Esophagus squamous epithelium (tissue), 5 donors: ENCODE measurements at places on chromosomes 13 and 19.

- peak overlapping the region; percentile 97 for H3K27ac ChIP-seq
- peaks cover 25% of the 10 kb centered on the region for H3K4me1 ChIP-seq
- H3K4me3 ChIP-seq = peak overlapping the region; percentile 76
- H3K36me3 ChIP-seq = no peaks in the 10 kb centered on the region
- DNase-seq = no peak
These were observed 2.1 kb downstream of the SIX5 start for GRCh38 chr19:45766869-45767346.

DNA sequence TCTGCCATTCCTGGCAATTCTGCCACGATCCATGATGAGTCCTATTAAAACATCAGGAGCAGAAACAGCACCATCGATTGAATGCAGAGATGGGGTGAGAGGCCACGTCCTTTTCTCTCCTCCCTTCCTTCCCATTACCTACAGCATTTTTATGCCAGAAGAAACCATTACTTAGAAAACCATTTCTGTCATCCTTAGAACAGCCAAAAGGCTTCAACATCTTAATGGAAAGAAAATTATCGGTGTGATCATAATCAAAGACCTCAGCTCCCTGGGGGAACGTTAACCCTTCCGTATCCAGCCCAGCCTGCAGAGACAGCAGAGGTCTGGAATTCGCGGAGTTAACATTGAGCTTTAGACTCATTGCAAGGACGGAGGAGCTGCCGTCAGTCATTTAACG, 56.0 kb upstream of the SIAH3 start:
- no peak overlapping the region for H3K27ac ChIP-seq
- DNase-seq = no peak
- no peaks in the 10 kb centered on the region for H3K36me3 ChIP-seq
- no peak overlapping the region for H3K4me3 ChIP-seq
- no peaks in the 10 kb centered on the region for H3K4me1 ChIP-seq

DNA sequence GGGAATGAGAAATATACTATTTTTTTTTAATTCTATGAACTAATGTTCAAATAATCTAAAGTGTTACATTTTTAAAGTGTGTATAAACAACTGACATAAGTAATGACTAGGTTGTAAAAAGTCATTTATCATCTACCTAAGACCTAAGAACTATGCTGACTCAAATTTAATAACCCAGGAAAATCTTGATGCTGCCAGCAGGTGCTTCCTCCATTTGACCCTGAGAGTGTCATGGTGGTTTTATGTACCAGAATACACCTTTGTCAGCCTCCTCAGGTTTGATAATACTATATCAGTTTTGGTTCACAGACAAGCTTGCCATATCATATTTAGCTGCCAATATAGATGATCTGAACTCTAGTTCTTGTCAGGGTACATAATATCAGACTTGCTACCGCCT, 1151.2 kb downstream of the PCDH17 start:
- H3K36me3 ChIP-seq = no peaks in the 10 kb centered on the region
- H3K4me3 ChIP-seq = no peak overlapping the region
- no peak for DNase-seq
- no peaks in the 10 kb centered on the region for H3K4me1 ChIP-seq
- no peaks in the 10 kb centered on the region for H3K27me3 ChIP-seq
- H3K27ac ChIP-seq = no peak overlapping the region

DNA sequence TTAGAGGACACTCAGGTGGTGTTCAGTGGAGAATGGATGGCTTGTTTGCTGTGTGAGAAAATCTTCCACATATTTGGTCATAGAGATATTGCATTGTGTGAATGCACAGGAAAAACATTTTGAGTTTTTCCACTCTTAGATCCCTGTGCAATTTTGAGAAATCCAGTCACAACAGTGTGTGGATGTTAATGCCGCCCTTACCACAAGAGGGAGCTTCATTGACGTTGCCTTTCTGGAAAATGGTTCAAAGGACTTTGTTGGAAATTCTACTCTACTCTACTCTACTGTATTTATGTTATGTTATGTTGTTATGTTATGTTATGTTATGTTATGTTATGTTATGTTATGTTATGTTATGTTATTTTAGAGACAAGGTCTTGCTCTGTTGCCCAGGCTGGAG, 13.4 kb downstream of the ZNF20 start:
- no peak overlapping the region for H3K4me3 ChIP-seq
- DNase-seq = no peak
- no peaks in the 10 kb centered on the region for H3K36me3 ChIP-seq
- no peaks in the 10 kb centered on the region for H3K27me3 ChIP-seq
- H3K4me1 ChIP-seq = no peaks in the 10 kb centered on the region
- no peak overlapping the region for H3K27ac ChIP-seq
